T-helper 1 cell (primary cell): ENCODE measurements at places on chromosomes 13 and 19.

- no peak for DNase-seq
These were observed at the start of gene TMC4 for GRCh38 chr19:54172471-54173358. TSS of gene TMC4 (minus strand) at chr19:54173160. CDS start at chr19:54173117, 43 bp downstream.

DNA sequence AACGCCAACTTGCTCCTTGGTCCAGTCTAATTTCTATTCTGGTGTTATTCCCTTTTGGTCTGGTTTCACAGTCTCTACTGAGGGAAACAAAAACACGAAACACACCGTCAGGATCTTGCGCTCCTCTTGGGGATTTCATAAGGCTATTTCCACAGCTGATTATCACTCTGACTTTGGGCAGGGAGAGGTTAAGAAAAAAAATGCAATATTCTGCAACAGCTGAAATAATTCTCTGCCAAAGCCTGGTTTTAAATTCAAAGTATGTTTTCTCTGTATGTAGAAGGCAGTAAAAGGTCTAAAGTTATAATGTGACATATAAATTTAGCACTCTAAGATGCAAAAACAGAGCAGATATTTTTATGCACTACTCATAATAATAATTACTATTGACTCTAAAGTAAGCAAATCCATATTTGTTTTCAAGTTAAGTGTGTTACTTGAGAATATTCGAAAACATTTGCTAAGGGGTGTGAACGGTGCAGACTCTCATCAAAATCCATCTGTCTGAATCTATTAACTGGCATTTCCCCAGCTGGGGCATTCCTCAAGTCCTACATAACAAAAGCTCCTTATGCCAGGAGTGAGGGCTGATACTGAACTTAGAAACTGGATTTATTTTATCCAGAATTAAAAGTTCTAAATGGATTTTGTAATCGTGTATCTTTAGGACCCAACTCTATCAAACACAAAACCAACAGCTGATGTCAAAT lies 38.4 kb upstream of the STARD13 start:
- DNase-seq: no peak

- DNase-seq: no peak
These were observed 740 bp upstream of the BEST2 start for GRCh38 chr19:12750851-12751250.

DNA sequence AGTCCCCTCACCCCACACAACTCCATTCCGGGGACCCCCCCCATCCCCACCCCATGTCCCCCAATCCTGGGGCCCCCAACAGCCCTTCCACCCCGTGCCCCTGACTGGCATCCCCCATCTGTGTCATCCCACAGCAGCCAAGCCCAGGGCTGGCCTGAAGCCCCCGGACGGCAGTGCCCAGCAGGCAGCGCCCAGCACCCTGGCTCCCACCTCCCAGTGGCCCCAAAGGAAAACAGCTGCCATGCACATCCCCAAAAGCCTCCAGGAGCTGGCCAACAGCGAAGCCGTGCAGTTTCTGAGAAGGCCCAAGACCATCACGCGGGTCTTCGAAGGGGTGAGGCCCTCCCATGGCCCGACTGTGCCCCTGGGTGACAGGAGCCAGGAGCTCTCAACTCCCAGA lies 1.4 kb downstream of the SYNGR4 start:
- no peak for DNase-seq

- no peak for DNase-seq
These were observed 419.5 kb upstream of the ARGLU1 start for GRCh38 chr13:106987427-106987785.

DNA sequence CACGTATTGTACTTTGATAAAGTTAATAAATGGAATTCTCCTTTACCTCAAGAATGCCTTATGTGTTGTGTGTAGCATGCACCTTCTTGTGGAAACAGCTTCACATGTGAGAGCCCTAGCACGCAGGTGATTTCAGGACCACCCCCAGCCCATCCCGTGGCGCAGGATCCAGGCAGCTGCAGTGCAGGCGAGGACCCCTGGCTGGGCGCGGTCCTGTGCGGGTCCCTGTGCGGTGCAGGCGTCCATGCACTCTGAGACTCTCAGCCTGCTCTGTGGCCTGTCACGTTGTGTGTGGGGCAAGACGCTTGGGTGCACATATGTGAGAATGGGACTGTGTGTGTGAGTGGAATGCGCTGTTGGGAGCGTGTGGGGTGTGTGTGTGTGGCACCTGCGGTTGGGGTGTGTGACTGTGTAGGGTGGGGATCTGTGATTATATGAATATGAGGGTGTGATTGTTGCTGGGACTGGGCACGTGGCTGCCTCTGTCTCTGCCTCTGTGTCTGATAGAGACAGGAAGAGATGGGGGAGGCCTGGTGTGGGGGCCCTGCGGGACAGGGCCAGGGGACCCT lies 30.8 kb downstream of the WTIP start:
- no peak for DNase-seq
